ENCODE measurements at places on chromosomes 6 and 20.

GRCh38 chr20:61823242-61823641, 242.4 kb downstream of the TAF4 start:
- no peak for DNase-seq

GRCh38 chr20:43953919-43954592, 39.4 kb downstream of the TOX2 start:
- no peak for DNase-seq

DNA sequence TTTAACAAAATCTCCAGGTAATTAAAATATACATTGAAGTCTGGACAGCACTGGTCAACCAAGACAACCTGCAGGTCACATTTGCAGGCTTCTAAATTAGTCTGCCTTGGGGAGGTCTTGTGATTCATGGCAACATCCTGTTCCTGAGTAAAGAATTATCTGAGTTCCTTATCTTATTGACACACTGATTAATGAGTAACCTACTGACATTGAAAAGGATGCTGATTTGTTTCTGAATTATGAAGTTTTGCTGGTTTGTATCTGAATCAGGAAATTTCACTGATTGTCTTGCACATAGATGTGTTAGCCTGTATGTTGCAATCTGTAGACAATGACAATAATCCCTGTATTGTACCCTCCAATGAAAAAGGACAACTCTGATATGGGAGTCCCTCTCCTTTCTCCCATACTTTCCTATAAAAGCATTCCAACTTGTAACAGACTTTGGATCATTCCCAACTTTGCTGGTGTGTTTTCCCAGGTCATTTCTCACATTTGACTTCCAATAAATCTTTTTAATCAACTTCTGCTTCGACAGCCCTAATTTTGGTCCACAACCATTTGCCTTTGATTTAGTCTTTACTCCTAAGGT, 80.0 kb downstream of the LAMP5 start:
- DNase-seq: no peak

- no peak for DNase-seq
Observed at GRCh38 chr6:158168040-158168289, at the start of gene SERAC1. TSS of gene SERAC1 (minus strand) at chr6:158168262. CDS start at chr6:158158363, 9,899 bp downstream.
